ENCODE measurements at places on chromosomes 3 and 15.

- DNase-seq = no peak
These were observed 4.7 kb downstream of the RNF111 start for GRCh38 chr15:58992181-58992580.

DNA sequence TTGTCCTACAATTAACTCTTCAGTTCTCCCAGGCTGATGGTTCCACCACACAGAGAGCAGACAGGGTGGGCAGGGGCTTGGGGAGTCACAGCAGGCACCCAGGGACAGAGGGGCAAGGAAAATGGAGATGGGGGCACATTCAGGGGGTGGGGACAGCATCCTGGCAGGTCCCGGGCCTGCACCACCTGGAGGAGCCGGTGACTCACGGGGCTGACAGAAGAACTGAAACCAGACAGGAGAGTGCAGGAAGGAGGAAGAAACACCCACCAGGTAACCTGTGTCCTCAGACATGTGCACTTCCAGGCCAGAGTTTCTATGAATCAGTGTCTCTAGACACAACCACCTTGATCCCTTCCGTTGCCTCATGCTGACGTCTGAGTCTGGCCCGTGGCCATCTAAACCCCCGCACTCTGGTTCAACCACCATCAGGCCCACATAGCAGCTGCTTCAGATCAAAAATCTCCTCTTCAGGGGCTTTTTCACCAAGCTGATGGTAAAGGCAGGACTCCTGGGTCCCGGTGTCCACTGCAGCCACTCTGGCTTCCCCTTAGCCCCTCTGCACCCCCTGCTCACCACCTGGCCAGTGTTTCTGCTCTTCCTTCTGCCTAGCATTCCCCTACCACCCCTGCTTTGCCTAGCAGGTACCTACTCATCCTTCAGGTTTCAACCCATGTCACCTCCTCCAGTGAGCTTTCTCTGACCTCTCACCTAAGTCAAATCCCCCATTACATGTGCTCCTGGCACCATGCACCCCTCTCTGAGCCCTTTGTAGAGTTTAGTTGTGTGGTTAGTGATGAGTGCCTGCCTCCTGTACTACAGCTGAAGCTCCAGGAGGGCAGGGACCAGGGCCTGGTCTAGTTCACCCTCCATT is 16.5 kb upstream of the CYP11A1 start:
- DNase-seq = no peak

DNA sequence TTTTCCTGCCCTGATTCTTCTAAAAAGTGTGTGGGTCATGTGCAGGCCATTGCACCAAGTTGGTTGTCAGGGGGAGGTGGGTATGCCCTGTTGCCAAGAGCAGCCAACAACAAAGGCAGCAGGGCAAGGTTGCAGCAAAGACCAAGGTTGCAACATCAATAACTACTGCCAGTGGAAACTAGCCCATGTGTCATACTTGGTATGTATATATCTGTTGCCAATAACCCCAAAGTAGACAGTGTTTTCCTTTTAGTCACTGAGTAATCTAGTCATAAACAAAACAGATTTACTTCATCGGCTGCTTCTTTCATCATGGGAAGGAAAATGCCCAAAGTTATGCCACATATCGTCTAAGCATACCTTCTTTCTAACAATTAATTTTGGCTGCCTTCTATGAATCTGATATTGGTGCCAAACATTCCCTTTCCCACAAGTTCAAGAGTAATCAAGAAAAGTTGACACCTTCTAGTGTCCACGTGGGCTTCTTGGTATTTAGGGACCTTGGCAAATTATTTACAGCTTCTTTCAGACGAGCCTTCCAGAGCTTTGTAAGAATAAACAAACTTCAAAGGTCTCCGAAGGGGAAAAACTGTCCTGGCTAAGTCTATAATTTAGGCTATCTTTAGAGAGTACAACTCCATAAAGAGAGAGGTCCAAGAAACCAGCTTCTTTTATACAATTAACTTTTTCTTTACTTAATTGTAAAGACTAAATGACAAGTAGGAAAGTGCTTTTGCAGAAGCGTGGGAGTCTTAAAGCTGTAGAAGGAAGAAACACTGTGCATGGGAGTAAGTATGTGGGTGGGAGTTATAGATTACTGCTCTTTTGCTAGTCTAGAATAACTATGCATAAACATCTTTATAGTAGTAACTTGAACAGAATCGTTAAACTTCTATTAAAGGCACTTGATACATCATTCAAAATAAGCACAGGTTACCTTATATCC is 10.0 kb upstream of the MBNL1 start:
- no peak for DNase-seq

DNA sequence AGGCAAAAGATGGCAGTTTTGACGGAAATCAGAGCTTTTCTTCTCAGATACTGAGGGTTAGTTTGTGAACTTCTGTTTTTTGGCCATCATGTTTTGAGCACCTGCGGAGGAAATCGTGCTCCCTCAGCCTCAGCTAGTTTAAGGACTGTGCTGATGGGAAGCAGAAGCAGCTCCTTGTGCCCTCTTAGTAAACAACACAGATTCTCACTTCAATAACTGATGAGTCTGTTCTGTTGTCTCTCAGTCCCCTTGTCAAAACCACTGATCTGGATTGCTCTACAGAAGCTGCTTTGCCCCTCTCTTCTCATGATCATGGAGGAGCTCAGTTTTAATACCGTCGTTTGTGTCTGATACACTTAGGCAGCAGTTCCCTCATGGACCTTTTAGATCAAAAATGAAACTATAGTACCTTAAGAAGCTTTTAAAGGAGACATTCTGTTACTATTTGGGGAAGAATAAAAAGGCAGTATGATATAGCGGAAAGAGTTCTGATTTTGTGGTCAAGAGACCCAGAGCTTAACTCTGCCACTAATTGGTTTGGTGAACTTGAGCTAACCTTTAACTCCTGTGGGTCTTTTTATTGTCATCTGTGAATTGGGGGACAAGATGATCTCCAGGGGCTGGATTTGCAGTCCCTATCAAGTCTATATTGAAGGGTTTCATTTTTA is 152.6 kb downstream of the BBX start:
- DNase-seq = no peak

DNA sequence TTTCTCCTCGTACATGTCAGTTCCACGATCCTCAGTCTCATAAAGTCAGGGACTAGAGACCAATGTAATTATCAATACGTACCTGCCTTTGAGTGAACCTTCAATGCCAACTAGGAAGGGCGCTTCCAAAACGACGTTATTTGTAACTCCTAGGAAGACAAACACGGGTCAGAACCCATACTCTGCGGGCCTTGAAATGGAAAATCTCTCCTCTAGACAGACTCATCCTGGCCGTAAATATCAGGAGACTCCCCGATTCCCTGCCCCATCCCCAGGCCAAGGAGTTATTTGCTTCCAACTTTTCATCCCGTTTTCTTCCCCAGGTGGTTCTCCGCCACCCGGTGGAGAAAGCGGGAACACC is 578 bp downstream of the OIP5 start:
- peak; percentile 49 for DNase-seq

GRCh38 chr3:40718209-40718608 is 193.4 kb downstream of the ZNF621 start:
- no peak for DNase-seq

GRCh38 chr3:171108066-171108465 is 81.5 kb upstream of the SLC2A2 start:
- DNase-seq = no peak

- no peak for DNase-seq
These were observed 85.3 kb upstream of the RORA start for GRCh38 chr15:61314427-61314826.

- DNase-seq = no peak
These were observed 176.5 kb downstream of the SOX2 start for GRCh38 chr3:181888234-181888633.

DNA sequence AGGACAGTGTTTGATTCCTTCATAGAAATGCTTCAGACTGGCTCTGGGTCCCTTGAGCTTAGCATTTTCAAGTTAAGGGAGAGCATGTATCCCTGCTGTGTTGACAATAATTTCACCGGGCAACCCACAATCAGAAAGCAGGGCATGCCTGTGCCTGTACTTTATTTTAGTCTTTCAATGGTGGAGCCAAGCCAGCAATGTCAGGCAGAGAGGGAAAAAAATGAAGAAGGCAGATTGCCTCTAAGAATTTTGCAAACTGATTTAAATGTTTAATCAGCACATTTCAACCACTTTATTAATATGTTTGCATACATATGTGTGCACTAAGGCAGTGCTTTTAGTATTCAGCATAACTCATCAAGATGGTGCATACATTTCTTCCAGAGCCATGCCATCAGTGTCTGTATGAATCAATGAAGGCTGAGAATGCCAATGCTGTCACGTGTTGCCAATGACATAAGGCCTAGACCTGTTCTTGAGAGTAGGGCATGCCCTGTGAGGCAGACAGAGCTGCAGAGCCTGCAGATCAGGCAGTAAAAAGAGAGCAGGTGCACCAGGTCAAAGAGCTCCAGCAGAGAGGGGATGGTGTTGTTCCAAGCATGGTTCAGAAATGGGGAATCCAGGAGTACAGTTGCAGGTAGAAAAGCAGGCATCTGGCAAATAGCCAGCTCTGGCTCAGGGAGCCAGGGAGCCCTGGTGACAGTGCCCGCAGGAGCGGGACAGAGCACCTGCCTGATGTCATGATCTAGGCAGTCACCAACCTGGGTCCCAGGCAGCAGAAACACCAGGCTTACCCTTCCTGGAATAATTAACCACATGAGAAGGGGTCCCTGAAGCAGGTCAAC is 508.5 kb downstream of the GABRG3 start:
- DNase-seq = peak; percentile 85

DNA sequence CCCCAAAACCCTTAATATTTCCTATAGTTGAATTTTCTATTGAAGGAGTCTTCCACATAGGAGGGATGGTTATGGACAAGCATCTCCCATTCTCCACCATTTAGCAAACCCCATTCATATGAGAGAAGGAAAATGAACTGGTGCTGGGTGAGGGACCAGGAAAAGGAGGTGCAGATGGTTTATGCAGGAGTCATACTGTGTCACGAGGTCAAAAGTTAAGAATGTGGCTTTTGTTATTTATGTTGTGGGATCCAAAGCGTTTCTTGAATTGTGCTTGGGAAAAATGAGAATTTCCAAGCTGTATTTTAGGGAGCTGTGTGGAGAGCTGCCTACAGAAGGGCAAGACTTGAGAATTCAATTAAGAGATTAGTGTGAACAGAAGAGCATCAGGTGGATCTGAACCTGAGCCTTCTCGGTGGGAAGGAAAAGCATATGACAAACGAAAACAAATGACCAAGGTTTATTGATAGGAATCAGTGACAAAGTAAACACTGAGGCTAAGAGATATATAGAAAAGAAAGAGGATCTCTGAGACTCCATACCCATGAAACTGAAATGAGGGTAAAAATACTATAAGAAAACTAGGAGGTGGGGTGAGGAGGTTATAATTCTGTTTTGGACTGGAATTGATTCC is 473.3 kb upstream of the NR2F2 start:
- DNase-seq = no peak

DNA sequence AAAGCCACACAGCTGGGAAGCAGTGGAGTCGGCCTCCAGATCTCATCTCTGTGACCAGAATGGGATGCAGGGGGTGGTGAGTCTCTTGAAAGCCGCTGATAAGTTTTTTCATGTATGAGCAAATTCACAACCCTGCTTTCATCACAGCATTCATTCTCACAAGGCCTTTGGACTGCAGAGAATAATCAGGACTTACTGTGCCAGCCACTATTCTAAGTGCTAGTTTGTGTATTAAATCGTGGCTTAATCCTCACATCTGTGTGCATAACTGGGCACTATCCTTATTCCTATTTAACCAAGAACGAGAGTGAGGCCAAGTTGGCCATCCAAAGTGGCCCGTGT is 64.2 kb upstream of the POLG start:
- DNase-seq = no peak

DNA sequence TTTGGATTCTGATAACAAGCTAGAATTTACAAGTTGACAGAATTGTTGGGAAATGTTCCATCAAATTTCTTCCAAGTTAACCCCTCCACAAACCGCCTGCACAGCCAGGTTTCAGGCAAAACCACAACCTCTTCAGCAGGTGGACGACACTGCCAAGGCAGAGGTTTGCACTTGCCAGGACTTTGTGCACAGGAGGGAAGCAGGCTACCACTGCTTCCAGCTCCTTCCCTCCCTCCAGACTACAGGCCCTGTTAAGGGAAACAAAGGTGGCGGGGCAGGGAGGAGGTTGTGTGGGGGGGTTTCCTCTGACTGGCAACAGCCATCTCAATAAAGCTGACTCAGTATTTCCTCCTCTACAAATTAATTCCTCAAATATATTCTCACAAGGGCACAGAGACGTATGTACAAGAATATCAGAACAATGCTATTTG is 42.2 kb downstream of the TBC1D2B start:
- no peak for DNase-seq

- no peak for DNase-seq
These were observed 950 bp upstream of the CNTN4 start for GRCh38 chr3:2097641-2098191.

GRCh38 chr3:38986901-38987300 is 64.8 kb downstream of the SCN11A start:
- DNase-seq = no peak

GRCh38 chr3:73765878-73766545 is 141.3 kb upstream of the PDZRN3 start:
- no peak for DNase-seq

- no peak for DNase-seq
These were observed 31.7 kb downstream of the NR2F2 start for GRCh38 chr15:96362011-96362754.
